OCI-LY7 (cell line): ENCODE measurements at places on chromosomes 7 and 10. TPM values are rescaled to one million over a fixed set of nuclear protein-coding genes. Genes with fewer than 3 reads are reported as not detected.

MORN4 gene
- total RNA-seq = 5.4 TPM in 2 replicates

DNA sequence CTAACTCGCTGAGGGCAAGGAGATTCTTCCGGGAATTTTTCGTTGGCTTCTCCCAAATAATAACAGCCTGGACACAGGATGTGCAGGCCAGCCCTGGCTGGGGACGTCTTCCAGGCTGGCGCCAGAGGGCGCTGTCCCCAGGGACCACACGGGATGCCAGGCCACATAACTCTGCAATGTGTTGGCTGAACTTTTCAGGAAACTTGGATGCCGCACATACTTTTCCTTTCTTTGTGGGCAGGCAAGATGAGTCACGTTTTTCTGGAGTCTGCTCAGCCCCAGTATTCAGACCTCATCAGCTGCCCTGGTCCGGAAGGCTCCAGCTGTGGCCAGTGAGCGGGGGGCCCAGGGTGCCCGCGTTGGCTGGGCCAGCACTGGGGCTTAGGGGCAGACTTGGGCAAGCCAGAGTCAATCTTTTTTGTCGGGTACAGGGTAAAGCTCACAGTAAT, 122.7 kb downstream of the PRKAG2 start:
- DNase-seq = peak; percentile 66

LBX1 gene
- total RNA-seq = not detected in 2 replicates

CCL24 gene
- not detected in 2 replicates for total RNA-seq

RTKN2 gene
- total RNA-seq = 12.3 and 15.4 TPM in 2 replicates

DNA sequence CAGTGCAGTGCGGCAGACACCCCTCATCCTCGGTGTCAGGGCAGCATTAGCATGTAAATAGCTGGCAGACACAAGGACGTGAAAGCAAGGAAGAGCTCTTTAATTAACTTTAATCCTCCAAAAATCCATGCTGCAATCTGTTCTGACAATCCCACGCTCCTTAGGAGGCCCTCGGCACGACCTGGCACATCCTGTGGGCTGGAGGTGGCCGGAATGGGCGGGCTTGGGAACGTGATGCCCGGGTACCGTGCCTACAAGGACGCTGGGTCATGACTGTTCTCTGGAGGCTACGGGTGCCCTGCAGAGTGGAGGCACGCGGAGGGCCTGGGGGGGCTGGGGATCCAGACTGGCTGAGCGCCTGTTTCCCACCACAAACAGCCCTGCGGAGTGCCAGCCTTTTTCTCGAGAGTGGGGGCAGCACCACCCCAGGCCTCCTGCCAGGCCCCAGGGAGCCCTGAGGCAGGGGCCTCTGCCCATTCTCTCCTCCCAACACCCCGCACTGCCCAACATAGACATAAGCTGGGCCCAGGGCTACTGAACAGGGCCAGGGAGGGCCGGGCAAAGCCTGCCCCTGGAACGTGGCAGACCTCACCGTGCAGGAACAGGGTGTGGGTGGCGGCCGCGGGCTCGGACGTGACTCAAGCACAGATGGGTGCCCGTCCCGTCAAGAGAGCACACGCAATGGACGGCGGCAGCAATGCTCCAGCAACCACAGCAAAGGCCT, 189.3 kb downstream of the MAD1L1 start:
- no peak for DNase-seq

GLCCI1 gene
- 85.6 and 108 TPM in 2 replicates for total RNA-seq

CPED1 gene
- not detected in 2 replicates for total RNA-seq
